ENCODE measurements at places on chromosomes 2 and 18.

DNA sequence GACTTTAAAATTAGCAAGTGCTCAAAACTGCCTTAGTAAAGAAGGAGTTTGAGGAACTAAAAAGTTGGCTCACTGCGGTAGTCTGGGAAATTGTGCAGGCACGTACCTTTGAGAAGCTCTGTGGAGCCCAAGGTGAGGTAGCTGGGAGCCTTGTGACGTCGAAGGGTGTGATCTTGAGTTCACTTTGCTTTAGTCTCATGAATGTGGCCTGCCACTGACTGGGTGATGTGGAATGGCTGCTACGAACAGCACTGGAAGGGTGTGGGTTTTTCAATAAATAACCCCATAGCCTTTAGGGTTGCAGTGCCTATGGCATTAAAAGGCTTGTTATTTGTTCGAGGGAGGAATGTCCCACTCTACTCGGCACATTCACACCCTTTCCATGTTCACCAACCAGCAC, 312.3 kb downstream of the PRKCE start:
- no peak for DNase-seq

DNA sequence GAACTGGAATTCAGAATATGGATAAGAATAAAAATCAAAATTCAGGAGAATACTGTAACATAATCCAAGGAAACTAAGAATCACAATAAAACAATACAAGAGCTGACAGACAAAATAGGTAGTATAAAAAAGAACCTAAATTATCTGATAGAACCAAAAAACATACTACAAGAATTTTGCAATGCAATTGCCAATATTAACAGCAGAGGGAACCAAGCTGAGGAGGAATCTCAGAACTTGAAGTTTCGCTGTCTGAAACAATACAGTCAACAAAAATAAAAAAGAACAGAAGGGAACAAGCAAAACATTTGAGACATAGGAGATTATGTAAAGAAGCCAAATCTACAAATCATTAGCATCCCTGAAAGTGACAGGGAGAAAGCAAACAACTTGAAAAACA, 84.1 kb upstream of the GALNT13 start:
- DNase-seq = no peak

DNA sequence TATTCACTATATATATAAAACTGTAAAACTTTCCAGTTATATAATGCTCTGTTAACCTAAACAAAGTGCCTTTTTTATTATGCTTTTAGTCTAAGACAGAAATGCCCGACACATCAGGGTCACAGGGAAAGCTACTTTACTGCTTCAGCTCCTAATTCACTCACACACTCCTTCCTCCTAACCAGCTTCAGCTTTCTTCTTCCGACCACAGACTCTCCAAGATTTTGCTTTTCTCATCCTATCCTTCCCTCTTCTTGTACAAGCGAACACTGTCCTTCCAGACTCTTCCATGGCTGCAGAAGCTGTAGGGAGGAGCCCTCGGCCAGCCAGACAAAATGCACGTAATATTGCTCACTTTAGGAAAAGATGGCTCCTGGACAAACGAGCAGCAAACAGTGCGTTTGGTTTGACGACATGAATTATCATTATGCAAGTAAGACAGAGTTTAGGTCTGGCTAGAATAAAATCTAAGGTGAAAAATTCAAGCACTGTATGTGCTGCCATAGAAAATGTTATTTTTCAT, 47.5 kb upstream of the HNRNPA3 start:
- no peak for DNase-seq

DNA sequence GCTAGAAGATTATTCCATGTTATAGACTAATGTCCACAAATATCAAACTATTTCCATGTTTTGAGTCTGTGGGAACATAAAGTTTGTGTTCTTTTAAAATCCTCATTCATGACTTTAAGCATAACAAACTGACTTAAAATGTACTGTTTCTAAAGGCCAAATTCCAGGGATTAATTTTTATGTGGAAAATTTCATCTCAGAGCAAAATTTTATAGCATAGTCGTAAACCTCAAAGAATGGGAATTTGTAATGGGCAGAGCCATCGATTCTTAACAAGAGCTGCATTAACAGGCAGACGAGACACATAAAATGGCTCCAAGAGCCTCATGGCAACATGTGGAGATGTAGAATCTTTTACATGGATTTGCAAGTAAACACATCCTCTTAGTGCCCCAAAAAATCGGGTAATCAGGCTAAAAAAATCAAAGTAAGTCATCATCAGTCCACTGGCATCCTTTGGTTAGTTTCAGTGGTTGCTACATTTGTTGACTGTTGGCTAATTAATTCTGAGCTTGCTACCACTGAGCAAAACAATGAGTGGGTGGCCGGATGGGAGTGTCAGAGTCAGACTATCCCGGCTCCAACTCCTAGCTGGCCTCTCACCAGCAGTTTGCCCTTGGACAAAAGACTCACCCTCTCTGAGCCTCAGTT, 119.6 kb downstream of the FAM210A start:
- DNase-seq = no peak

- DNase-seq = no peak
Observed at GRCh38 chr2:237573721-237574415, 7.5 kb downstream of the PRLH start.

GRCh38 chr2:109350526-109350925, 221.5 kb downstream of the SH3RF3 start:
- no peak for DNase-seq

GRCh38 chr2:9074930-9075329, 71.4 kb upstream of the MBOAT2 start:
- no peak for DNase-seq

DNA sequence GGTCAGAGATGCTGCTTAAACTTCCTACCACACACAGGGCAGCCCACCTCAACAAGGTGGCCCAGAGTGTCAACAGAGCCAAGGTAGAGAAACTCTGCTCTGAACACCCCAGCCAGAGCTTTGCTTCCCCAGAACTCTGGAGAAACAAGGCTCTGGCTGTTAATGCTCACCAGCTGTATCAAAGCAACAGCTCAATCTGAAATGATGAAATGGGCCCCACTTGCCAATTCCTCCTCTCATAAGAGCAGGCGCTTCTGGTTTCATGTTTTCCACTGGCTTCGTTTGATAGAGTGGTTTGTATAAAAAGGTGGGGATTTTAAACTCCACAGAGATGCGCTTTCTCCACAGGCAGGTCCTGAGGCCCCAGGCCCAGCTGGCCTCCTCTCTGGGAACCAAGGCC, 60.9 kb upstream of the TFCP2L1 start:
- no peak for DNase-seq

DNA sequence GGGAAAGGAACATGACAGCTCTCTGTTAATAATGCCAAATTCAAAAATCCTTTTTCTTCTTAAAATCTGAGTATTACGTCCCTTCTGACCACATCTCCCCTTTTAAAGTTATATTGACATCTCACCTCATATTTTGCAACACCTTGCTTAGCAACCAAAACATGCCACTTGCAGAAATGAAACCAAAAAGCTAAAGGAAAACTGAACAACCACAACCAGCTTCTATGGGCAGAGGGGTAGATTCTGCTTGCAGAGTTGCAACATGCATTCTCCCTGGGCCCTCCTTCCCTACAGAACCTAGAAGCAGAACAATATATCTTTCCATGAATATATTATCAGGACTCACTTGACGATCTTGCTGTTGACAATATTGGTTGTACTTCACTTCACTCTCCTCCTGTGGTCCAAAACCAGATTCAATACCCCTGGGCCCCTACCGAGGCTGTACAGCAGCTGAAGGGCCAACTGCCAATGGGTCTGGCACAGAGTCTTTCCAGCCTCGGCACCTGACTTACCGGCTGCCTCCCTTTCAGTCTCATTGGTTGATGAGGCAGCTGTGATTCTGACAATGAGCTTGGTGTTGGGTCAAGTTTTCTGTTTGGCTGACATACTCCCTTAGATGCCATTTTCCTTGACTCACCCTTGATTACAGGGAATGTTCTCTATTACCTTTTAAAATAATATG, 616.6 kb downstream of the ZEB2 start:
- no peak for DNase-seq

Measured in D341Med (cell line).